ENCODE measurements at places on chromosomes 11 and 22.

DNA sequence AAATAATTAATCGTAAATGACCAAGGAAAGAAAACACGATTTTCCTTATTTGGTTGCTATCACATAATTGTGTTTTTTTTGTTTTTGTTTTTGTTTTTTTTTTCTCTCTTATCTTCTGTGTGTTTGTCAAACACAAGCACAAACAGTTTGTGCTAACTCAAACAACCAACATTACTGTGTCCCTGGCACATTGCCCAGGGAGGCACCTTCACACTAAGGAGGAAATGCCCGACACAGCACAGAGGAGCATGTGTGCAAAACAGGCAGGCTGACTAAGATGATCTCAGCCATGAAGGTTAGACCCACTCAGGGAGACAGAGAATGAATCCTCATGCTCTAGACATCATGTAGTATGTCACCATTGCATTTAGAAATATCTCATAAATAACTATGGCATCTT is 130.1 kb downstream of the SOX6 start:
- DNase-seq: no peak

- DNase-seq: no peak
Measured at GRCh38 chr11:106276859-106277436, 199.5 kb downstream of the AASDHPPT start.

DNA sequence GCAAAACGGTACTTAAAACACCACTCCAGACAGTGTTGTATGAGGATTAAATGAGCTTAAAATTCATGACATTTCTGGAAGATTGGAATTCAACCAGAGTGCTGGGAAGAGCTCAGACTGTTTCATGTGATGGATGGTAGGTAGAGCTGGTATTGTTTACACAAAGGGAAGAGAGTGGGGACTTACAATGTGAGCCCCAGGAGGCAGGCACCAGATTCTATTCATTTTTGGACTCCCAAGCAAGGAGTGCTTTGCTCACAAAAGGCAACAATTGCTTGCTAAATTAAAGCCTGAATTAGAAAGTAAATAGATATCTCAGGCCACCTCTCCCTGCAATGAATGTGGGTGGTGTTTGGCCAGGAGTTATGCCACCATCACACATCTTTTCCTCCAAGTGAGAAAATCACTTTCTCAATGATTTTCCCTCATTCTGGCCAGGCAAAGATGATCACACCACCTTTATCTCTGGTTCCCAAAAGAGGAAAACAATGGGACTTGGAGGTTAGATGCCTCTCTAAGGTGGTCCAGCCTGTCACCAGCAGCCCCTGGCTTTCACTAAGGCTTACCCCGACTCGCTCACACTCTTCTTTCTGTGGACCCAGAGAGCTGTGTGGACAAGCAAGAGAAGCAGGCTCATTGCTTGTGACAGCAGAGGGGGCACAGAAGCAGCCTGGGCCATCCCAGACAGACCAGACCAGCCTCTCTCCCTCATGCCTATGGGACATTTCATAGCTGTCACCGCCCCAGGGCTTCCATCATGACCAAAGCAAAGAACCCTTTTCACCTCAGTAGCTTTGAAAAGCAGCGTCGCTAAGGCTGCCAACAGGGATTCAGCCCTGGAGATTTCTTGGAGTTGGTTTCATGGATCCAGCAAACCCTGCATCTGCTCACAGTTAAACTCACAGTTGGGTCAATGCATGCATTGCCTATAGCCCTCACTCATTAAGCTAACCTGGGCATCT is 63.5 kb upstream of the DRD2 start:
- DNase-seq: no peak

DNA sequence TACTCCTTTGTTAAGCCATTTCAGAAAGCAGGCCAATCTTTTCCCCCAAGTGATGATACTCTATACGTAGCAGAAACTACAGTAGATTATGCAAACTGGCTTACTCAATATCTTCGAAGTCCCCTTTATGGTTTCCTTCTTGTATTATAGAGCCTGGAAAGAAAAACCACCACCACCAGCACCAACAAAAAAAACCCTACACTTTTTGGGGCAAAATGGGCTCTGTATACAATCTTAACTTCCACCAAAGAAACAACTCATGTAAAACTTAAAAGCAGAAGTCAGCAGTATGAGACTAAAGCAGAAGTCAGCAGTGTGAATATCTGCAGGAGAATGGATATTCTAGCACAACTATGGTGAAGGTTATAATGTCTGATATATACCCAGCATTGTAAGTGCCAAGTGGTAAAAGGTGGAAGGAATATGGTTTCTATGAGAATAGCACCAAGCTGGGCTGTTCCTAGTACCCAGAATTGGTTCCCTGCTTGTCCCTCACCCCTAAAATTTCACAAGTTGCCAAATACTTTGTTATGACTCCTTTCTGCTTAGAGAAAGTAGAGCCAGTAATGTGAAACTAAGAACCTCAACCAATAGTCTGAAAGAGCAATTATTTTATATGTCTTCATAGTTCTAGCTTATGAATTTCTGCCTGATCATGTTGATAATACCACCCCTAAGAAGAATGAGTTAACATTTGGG is 252.1 kb downstream of the SBF2 start:
- DNase-seq: no peak

GRCh38 chr11:83057721-83058120 is 14.0 kb downstream of the RAB30 start:
- no peak for DNase-seq

DNA sequence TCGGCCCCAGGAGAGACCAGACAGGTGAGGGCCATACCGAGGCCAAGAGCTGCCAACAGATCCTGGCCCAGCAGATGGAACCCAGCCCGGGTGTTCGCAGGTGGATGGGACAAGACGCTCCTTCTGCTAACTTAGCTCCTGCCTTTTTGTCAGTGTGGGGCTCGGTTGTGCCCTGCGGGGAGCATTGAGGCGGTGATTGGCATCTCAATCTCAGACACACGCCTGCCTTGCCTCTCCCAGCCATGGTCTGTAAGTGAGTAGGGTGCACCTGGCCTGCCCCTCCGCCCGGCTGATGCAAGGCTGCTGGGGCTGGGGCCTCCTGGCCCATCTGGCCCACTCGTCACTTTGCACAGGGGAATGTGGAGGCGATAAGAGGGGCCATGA is 350.1 kb downstream of the TBC1D22A start:
- no peak for DNase-seq

- DNase-seq: no peak
Measured at GRCh38 chr11:134146598-134146997, 77.2 kb downstream of the NCAPD3 start.

DNA sequence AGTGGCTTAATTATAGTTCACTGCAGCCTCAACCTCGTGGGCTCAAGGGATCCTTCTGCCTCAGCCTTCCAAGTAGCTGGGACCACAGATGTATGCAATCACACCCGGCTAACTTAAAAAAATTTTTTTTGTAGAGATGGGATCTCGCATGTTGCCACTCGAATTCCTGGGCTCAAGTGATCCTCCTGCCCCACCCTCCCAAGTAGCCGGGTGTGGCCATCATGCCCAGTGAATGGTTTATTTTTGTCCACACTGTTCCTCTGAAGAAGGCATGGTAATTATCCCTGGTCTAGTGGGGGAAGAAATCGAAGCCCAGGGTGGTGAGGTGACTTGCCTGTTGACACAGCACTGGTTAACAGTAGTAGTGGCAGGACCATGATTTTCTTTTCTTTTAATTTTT is 1.9 kb downstream of the SAC3D1 start:
- DNase-seq: no peak

GRCh38 chr11:100816823-100817222 is 129.7 kb downstream of the ARHGAP42 start:
- no peak for DNase-seq

DNA sequence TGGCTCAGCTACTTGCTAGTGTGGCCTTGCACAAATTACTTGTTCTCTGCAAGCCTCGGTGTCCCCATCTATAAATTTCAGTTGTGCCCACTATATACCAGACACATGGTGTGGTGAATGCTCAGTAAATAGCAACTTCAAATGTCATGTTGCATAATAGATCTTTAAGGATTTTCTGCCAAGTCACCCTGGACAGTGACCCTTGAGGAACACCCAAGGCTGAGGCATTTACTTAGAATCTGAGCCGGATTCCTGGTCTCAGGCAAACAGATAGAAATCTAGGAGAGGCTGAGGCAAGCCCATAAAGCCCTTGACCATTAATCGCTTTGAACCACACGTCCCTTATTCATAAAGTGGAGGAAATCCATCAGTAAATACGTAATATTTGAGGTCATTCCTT is 9.7 kb downstream of the TEAD1 start:
- DNase-seq: no peak

GRCh38 chr11:114256967-114257286 is 39.3 kb upstream of the NNMT start:
- no peak for DNase-seq

- no peak for DNase-seq
Measured at GRCh38 chr11:76889411-76889975, 28.8 kb downstream of the ACER3 start.

DNA sequence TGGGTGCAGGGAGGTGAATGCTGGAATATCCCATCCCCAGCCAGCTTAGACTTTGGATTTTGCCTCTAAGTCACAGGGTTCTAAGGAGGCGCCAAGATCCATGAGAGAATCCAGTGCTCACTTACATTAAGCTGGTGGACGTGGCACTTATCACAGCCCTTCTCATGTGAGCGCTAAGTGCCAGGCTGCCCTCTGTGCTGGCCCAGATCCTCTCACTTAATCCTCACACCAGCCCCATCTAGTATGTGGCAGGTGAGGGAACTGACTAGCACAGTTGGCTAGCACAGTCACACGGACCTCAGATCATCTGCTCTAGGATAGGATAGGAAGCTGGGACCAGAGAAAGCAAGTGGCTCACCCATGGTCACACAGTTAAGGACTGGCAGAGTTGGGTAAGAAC is 3.6 kb downstream of the HMOX1 start:
- no peak for DNase-seq

- DNase-seq: no peak
Measured at GRCh38 chr11:112185883-112186282, 10.6 kb downstream of the BCO2 start.

GRCh38 chr22:45991098-45991497 is 14.1 kb upstream of the WNT7B start:
- no peak for DNase-seq

DNA sequence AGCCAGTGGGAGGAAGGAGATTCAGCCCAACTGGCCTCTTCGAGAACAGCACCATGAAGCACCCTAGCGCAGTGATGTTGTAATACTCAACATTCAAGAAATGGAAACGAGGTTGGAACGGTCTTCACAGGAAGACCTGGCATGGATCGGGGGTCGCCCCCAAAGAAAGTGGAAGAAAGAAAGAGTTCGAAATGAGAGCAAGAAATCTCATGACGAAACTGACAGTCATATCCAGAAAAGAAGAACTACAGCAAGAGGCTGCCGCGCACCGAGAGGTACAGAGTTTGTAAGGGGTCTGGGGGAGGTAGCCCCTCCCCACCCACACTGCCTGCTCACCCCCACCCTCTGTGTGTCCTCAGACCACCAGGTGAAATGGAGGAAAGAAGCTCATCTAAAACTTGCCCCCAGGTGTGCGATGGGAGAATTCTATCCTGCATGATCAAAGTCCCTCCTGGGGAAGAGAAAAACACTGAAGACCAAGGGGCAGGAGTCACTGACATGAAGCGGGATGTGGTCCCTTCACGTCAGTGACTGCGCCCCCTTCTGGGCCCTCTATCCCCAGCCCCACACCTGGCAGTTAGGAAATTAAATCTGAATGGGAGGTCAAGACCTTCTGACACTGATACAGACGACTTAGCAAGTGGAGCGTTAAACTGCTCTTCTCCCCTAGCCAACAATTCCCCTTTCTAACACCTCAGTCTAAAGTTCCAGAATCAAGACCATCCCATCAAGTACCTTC is 52.9 kb upstream of the SPATA19 start:
- DNase-seq: no peak

DNA sequence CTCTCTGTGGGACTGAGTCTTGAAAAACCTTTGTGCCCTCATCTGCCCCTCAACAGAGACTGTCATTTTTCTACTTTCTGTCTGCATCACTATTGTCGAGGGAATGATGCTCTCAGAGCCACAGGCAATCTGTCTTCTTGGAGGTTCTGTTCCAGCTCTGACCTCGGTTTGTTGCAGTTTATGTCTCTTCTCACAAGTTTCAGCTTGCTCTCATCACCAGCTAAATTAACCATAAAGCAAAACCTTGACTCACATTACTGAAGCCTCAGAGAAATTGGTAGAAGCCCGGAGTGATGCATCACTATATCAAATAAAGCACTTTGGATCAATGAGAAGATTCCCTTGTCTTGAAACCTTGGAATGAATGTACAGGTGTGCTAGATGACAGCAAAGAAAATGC is 60.6 kb upstream of the BLID start:
- no peak for DNase-seq

DNA sequence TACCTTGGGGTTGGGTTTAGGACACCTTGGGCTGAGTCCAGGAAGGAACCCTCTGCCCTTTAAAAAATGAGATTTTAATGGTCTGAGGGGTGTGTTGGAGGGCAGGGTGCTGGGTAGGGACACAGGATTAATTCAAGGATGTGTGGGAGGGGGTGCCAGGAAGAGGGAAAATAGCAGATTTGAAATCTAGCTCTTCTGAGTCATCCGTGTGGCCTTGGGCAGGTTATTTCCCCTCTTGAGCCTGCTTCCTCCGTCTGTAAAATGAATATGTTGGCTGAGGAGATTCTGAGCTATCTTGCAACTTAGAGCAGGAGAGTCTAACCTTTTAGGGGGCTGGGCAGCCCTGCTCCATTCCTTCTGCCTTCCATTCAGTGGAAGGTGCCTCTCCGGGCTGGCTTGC is 3.0 kb downstream of the TSPAN18 start:
- DNase-seq: no peak

All from AG09309 (cell line).